GDM1 (cell line): ENCODE measurements at places on chromosomes 4 and X.

- no peak for DNase-seq
Observed at GRCh38 chr4:155005395-155006090, 202.9 kb upstream of the NPY2R start.

DNA sequence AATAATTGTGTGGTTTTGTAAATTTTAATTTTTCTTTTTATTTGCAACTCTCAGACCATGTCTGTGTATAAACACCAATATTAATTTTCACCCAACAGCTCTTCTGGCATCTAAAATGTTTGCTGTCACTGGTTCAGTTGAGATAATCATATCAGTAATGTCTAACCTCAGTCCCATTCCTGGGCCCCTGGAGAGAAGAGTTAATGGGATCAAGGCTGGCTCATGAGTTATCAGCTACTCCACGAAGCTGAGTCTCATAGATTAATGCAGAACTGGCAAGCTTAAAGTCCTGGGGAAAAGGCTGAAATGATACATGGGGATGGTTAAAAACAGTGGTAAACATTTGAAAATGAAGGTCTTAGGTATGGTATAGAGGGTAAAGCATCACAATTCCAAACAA is 28.4 kb upstream of the TSPAN5 start:
- DNase-seq: no peak

GRCh38 chr4:182741914-182742313 is 175.3 kb downstream of the DCTD start:
- DNase-seq: no peak

GRCh38 chr4:119977076-119977940 is 89.3 kb downstream of the MAD2L1 start:
- DNase-seq: no peak

DNA sequence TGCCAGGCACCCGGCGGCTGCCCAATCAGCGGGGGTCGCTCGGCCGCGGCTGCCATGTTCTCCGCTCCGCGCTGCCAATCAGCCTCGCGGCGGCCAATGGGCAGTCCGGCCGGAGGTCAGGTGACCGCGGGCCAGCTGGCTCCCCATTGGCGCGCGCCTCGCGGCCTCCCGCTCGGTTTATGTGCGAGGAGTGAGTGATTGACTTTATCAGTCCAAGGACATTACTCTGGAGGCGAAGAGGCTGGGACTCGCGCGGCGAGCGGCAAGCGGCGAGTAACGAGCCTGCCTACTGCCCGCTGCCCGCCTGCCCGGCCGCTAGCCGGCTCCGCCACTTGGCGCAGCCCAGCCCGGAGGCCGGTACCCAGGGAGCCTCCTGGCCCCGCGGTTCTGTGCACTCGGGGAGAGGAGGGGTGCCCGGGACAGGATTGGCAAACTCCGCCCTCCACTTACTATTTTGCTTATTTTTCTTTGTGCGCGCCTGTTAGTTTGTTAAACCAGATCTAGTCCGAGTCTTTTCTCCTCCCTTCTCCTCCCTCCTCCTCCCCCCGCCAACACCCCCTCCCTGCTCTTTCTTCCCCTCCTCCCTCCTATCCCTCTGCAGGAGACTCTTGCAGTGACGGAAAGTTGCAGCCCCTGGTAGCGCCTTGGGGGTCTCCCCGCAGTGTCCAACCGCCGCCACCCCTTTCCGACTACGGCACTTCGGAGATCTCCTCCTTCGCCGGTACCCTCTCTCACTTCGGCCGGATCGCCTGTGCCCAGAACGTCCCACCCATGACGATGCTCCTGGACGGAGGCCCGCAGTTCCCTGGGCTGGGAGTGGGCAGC is at the start of gene ZIC3:
ZIC3 (plus strand) TSS at position 207 of the 825 bp plus-strand sequence; CDS start at position 772, 565 bp downstream.
- no peak for DNase-seq

- DNase-seq: no peak
Observed at GRCh38 chr4:64781737-64782326, 372.6 kb upstream of the TECRL start.

DNA sequence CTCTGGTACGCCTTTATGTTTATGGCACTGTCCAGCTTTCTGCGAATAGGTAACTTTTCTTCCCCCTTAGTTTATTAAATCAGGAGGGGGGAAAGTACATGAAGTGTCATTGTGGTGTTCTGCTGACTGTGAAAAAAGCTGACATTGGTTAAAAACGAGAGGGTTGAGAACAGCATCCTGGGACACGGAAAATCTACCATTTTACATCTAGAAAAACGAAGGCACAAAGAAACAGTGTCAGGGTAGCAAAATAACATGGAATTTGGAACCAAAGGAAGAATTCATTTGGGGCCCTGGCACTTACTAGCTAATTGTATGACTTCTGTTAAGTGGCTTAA is 1.2 kb upstream of the AMOT start:
- no peak for DNase-seq

DNA sequence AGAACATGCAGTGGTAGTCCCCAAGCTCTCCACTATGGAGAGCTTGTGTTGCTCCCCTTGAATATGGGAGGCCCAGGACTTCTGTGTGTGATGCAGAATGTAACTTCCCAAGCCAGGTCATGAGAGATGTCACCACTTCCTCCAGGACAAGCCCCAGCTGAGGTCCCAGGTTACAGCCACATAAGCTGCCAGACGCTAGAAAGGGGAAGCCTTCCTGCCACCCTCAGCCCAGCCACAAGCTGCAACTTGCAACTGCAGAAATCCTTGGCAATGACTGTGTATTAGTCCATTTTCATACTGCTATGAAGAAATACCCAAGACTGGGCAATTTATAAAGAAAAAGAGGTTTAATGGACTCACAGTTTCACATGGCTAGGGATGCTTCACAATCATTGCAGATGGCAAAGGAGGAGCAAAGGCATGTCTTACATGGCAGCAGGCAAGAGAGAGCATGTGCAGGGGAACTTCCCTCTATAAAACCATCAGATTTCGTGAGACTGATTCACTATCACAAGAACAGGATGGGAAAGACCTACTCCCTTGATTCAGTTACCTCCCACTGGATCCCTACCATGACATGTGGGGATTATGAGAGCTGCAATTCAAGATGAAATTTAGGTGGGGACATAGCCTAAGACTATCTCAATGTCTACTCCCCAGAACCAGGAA is 91.5 kb upstream of the DHX15 start:
- peak; percentile 26 for DNase-seq

GRCh38 chr4:176470671-176471070 is 150.9 kb downstream of the SPCS3 start:
- DNase-seq: no peak

- no peak for DNase-seq
Observed at GRCh38 chr4:108141213-108141950, 27.4 kb downstream of the LEF1 start.

- DNase-seq: no peak
Observed at GRCh38 chr4:83389037-83389720, 54.5 kb upstream of the HPSE start.

DNA sequence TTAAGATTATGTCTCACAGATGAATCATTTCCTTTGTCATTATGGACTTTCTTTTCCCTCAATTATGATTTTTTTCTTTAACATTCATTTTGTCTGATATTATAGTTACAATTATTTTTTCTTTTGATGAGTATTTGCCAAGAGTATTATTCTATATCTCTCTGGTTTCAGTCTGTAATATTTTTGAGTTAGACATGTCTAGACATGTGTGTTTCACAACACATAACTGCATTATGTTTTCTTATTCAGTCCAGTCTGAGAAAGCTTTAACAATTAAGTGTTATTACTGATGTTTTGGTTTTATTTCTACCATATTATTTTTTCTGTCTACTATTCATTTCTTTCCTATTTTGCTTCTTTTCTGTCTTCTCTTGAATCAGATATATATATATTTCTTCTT is 108.3 kb upstream of the MID1IP1 start:
- DNase-seq: no peak

DNA sequence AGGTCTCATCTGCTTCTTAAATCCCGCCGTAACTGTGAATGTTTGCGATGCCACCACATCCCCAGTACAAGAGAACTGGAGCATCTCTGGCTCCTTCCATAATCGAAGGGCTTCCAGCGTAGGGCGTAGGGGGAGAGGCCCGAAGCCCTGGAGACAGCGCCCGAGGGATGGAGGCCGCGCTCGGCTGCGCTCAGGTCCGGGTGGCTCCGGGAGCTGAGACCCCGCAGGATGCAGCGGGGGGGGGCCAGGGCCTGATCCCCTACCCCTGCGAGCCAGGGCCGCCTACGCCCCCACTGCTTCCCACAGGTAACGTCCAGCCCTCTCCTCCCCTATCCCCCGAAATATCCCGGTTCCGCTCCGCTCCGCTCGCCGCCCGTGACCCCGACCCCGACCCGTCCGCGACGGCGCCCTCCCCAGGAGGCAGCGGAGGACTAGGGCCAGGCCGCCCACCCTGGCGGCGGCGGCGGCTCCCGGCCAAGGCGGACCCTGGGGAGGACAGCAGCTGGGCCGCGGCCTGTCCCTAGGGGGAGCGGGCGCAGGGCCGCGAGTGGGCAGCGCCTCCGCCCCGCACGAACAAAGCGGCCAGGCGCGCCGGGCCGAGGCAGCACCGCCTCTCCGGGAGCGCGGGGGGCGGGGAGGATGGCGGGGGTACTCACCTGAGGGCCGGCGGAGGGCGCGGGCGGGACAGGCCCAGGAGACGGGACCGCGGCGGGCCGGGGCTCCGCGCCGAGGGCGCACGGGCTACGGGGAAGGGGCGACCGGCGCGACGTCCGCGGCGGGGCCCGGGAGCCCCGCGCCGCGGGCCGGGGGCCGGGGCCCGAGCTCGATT is 723 bp downstream of the WDFY3 start:
- peak; percentile 39 for DNase-seq

GRCh38 chr4:5368426-5368825 is 317.1 kb downstream of the STK32B start:
- DNase-seq: no peak

DNA sequence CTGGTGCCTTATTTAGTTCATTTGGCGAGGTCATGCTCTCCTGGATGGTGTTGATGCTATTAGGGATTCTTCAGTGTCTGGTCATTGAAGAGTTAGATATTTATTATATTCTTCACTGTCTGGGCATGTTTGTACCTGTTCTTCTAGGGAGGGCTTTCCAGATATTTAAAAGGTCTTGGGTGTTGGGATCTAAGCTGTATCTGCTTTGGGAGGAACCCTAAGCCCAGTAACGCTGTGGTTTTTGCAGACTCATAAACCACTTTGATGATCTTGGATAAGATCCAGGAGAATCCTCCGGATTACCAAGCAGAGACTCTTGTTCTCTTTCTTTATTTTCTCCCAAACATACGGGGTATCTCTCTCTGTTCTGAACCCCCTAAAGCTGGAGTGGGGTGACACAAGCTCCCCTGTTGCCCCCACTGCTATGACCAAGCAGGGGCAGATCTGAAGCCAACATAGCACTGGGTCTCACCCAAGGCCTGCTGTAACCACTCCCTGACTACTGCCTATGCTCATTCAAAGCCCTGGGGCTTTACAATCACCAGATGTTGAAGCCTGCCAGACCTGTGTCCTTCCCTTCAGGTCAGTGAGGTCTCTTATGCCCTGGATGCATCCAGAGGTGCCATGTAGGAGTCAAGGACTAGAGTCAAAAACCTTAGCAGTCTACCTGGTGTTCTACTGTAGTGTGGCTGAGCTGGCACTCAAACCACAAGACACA is 187.6 kb downstream of the GUCY2F start:
- DNase-seq: no peak

DNA sequence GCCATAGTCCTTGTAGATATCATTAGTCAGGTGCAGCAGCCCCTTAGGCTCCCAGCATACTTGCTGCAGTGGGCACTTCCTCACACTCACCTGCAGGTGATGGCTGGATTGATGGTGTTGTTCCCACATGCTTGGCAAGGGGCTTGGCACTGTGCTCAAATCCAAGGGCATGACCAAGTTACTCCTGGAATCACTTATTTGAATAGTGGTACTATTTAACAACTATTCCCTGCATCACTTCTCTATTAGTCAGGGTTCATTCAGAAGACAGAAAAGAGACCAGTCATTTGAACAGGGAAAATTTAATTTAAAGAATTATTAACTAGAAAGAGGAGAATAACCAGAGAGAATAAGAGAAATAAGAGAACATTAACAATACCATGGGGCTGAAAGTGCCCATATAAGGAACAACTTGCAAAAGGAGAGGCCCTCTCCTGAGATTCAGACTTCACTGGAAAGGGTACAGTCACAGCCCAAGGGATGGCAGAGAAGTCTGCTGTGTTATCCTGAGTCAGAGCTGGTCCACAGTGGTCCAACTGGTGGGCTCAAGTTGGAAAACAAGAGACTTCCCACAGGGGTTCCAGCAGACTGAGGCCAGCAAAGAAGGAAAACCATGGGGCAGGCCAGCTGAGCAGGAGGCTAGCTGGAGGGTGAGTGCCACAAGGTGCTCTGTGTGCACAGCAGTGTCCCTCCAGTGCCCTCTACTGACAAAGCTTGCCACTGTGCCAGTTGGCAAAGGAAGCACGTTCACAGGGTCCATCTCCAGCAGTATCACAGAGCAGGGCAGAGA is 9.8 kb downstream of the SPP1 start:
- peak; percentile 52 for DNase-seq

DNA sequence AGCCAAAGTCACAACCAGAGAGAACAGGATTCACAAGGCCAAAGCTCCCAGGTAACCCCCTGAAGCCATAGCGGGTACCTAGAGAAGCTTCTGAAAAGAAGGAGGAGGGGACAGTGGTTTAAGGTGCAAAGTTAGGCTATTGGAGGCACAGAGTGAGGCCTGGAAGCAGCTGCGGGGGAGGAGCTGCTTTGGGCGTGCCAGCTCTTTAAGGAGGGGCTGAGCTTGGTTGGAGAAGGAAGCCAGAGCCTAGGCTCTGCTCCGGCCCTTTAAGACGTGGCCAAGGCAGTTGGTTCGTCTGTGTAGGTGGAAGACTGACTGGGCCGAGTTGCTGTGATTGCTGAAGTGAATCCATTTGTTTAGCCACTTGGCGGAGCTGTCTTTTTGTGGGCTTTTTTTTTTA is 1.5 kb downstream of the KLF8 start:
- no peak for DNase-seq

- peak; percentile 22 for DNase-seq
Observed at GRCh38 chr4:7134737-7135388, 57.5 kb upstream of the SORCS2 start.

GRCh38 chrX:77298790-77299189 is 148.4 kb upstream of the FGF16 start:
- DNase-seq: no peak

- DNase-seq: peak; percentile 42
Observed at GRCh38 chr4:146243141-146243882, 29.0 kb downstream of the REELD1 start.
